Right hindlimb (tissue), 1 donor: ENCODE measurements at places on chromosomes 1 and 21.

GRCh38 chr1:178096421-178096820, 2.5 kb downstream of the RASAL2 start:
- DNase-seq = no peak

DNA sequence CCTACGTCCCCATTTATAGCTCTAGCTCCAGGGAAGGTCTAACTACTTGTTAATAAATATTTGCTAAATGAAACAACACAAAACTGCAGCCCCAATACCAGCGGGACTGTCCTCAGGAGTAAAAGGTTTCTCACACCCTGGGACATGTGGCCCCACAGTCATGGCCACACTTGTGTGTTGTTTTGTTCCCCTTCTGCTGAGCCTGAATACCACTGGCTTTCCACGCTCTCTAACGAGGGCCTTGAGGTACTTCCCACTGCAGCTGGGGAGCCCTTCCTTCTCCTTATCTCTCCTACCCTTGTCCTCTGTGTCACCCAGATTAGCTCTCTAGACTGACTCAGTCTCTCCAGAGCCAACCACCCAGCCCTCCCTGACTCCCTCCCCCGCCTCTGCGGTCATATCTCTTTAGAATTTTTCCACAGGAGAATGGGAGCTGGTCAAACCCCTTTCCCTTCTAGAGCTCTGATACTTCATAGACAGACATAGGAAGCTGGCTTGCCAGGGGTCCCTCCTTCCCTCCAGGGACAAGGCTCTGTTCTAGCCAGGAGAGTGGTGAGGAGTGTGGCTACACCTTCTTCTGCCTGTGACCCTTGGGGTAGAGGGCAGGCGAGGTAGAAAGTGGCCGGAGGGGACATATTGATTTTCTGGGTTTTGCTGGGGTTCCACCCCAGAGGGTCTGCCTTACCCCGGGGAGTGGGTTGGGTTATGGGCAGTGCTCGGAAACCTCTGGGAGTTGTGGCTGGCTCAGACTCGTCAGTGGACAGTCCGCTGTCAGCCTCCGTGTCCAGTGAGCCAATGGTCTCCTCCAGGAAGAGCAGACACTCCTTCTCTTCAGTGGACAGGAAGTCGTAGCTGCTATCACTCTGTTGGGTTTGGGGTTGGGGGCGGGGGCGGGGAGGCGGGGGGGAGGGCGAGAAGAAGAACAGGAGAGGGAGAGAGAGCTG, 8.1 kb downstream of the C1orf116 start:
- no peak for DNase-seq

GRCh38 chr21:29299916-29300806, 1.4 kb downstream of the BACH1 start:
- DNase-seq = peak; percentile 44

DNA sequence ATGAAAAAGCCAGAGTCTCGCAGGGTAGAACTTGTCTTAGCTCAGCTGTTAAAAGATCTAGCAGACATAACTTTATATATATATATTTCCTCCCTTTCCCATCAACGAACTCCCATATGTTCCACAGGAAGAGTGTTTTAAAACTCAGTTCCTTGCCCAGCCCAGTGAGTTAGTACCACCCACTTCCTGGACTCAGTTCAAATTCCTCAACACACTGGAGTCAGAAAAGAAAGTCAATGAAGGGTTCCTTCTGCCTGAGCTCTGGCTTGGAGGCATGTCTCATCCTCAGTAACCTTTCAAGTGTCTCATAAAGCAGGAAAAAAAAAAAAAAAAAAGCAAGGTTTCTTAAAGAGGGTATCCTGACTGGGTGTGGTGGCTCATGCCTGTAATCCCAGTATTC, 15.6 kb downstream of the TPM3 start:
- DNase-seq = peak; percentile 44

DNA sequence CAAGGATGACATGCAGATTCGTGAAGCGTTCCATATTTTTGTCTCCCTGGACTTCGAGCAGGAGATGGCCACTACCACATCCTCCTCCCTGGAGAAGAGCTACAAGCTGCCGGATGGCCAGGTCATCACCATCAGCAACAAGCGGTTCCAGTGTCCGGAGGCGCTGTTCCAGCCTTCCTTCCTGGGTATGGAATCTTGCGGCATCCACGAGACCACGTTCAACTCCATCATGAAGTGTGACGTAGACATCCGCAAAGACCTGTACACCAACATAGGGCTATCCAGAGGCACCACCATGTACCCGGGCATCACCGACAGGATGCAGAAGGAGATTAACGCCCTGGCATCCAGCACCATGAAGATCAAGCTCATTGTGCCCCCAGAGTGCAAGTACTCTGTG, 3.3 kb downstream of the TMEM222 start:
- no peak for DNase-seq

GRCh38 chr1:43963006-43963405, 6.8 kb upstream of the DPH2 start:
- no peak for DNase-seq

- no peak for DNase-seq
Measured at GRCh38 chr1:151852733-151853132, 779 bp downstream of the THEM5 start.

- DNase-seq = peak; percentile 47
Measured at GRCh38 chr1:211896958-211897357, 66.4 kb upstream of the LPGAT1 start.

DNA sequence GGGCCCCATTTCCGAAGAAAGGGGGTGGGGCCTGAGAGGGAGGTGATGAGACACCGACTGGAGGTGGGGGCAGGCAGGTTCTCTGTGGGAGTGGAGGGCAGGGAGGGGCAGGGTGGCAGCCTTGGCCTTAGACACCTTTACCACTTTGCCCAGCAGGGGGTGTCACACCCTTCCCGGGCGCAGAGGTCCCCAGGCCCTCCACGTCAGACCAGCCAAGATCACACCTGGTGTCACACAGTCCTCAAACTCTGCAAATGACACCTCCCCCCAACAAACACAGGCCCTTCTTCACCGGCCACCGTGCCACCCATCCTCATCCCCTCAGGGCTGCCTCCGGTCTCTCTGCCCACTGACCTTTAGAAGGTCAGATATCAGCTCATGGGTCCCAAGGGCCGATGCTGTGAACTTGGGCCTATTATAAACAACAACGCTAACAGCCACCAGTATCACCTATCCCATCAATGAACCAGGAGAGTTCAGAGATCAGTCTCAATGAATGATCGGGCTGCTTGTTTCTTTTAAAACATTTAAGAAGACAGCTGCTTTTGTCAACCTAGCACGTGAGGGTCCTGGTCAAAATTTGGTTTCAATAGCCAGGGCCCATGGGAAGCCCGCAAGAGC, 103.9 kb downstream of the CASZ1 start:
- DNase-seq = no peak

DNA sequence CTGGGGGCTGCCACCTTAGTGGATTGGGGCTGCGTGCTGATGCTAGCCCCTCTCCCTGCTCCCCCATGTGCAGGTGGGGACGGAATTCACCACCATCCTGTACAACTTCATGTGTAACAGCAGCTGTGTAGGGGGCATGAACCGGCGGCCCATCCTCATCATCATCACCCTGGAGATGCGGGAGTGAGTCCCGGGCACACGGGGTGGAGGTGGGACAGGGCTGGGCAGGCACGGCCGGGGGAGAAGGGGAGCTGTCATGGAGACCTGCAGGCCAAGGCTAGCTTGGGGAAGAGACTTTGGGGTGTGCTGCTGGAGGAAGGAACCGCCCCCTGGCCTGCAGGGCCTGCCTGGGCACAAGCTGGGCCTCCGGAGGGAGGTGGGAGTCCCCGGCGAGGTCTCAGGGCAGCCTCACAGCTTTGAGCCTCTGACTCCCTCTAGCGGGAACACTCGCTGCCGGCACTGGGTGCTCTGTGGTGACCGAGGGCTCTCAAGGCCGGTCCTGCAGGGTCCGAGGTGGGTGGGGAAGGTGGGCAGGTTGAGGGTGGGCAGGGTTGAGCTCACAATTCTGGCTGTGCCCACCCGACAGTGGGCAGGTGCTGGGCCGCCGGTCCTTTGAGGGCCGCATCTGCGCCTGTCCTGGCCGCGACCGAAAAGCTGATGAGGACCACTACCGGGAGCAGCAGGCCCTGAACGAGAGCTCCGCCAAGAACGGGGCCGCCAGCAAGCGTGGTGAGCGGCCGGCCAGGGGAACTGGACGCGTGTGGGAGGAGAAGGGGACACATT, 25.0 kb upstream of the CCDC27 start:
- DNase-seq = no peak

- no peak for DNase-seq
Measured at GRCh38 chr21:16535626-16536025, 805.8 kb downstream of the USP25 start.

DNA sequence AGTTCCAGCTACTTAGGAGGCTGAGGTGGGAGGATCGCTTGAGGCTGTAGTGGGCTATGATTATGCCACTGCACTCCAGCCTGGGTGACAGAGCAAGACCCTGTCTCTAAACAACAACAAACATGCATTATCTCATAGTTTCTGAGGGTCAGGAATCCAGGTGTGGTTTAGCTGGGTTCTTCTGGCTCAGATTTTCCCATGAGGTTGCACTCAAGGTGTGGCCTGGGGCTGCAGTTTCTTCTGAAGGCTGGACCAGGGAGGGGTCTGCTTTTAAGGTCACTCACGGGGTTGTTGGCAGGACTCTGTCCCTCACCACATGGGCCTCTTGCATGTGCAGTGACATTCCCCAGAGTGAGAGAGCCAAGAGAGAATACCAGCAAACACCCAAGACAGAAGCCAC, 77.0 kb downstream of the EPHB2 start:
- no peak for DNase-seq

DNA sequence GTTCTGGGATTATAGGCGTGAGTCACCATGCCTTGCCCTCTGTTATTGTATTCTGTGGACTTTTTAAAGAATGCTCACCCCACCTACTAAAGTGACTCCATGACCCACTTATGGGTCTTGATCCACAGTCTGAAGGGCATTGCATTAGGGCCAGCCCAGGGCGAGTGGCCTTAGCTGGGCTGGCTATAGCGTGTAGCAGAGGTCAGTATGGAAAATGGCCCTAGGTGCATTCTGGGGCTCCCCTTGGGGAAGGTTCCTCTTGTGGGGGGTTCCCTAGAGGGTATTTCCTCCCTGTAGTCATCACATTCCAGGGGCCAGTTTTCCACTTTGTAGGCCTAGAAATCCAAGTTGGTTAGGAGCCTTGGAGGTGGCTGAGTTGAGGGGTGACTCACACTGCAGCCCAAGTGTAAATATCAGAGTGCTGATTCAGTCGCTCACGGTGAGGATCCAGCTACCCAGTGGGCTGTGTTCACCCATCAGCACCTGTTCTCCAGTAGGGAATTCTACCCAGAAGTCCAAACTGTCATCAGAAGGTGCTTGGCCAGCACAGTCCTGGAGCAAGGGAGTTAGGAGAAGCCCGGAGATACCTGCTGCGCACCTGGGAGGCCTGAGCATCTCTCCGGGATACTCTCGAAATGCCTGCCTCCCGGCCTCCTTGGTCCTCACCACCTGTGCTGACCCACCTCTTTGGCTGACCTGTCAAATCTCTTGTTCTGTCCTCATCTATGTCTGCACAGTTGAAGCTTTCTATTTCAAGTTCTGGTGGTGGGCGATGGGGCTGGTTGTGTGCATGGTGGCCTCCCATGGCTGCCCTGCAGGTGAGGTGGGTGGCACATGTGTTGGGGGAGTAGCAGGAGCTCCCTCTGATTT, 52.2 kb downstream of the NENF start:
- no peak for DNase-seq

- DNase-seq = no peak
Measured at GRCh38 chr1:39980555-39981313, 25.8 kb downstream of the MFSD2A start.

DNA sequence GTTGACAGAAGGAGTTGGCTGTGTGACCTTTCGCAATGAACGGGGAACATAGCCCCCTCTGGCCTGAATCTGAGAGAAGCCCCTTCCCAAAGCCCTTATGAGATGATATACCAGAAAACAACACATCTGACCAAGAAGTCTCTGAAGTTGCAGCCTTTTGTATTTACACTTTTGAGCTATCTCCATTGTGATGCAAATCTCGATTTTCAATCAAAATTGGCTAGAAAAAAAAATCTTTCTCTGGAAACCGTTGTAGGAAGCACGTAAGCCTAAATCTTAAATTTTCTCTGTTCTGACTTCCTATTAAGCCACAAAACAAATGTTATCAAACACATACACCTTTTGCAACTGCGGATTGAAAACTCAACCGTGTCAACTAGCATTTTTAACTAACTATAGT, 71.4 kb upstream of the OLIG2 start:
- no peak for DNase-seq

DNA sequence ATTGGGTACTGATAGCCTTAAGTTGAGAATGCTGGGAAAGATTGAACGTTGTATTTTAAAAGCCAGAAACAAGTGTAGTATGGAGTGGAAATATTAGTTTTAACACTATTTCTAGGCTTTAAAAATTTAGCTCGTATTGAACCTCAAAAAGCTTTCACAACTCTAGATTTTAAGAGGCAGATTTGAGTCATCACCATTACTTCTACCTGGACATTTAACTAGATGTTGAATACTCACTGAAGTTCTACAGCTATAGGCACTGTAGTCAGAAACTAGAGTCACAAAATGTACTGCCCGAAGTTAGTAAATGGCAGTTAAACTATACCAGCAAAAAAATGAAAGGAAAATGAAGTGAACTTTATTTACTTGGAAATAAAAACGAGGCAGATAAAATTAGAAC, 96.5 kb downstream of the NEK7 start:
- DNase-seq = no peak

- DNase-seq = no peak
Measured at GRCh38 chr1:153344718-153345025, 4.0 kb downstream of the PGLYRP4 start.

DNA sequence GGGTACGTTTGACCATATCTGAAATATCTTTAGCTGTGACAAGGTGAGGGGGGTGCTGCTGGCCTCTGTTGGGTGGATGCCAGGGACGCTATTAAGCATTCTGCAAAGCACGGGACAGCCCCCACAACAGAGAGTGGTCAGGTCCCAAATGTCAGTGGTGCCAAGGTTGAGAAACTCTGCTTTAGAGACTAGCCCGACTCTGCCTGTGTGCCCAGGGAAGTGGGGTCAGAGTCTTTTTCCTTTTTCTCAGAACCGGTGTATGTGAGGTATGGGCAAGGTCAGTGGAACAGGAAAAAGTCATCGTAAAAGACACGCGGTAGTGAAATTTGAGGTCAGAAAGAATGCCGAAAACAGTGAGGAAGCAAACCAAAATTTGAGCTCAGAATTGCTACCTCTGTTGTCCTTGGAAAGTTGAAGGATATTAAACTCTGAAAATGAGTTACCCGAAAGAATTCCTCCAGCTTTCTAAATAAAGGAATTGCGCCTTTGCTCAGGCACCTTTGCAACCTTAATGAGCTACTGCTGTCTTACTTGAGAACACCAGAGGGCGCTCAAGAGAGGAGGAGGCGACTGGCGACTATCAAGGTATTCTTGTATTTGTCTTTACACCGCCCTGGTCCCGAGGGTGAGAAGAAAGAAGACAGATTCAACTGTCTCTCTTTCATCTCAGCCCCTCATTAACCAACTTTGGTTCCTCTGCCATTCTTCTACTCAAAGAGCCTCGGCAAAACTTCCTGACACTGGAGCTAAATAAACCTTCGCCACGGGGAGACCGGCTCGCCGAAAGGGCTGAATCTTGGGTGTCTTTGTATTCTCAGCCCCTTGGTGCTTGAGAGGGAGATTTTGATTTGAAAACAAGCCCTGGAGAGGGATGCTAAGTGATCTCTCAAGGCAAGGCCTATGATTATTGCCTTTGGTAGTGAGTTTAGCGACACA, 85.4 kb upstream of the OLIG2 start:
- DNase-seq = no peak
